Bronchial smooth muscle cell (primary cell): ENCODE measurements at places on chromosomes 16 and 17. TPM values are rescaled to one million over a fixed set of nuclear protein-coding genes. Genes with fewer than 3 reads are reported as not detected.

The CPHXL2 gene
- total RNA-seq, result not detected in 2 replicates

The FASN gene
- total RNA-seq, result 63.3 and 80.4 TPM in 2 replicates

The TNFRSF12A gene
- 49.5 and 111 TPM in 2 replicates for total RNA-seq

The DCXR gene
- total RNA-seq, result 25.1 and 30.3 TPM in 2 replicates

The RND2 gene
- 0.60 and 0.95 TPM in 2 replicates for total RNA-seq

The FBXW10 gene
- total RNA-seq, result under 0.01 TPM in 2 replicates

The MSLN gene
- not detected in 2 replicates for total RNA-seq

The CX3CL1 gene
- under 0.01 TPM in 1 of 2 replicates, not detected in the other for total RNA-seq

The SMIM5 gene
- not detected in 2 replicates for total RNA-seq

The TBC1D3I gene
- not detected in 2 replicates for total RNA-seq

The PYY gene
- 0.16 TPM in 1 of 2 replicates, not detected in the other for total RNA-seq

The CDR2 gene
- total RNA-seq, result 27.9 and 35.8 TPM in 2 replicates

The AXIN2 gene
- total RNA-seq, result 3.3 and 4.2 TPM in 2 replicates

The LITAFD gene
- not detected in 2 replicates for total RNA-seq

The RNF222 gene
- total RNA-seq, result not detected in 2 replicates

The CDC6 gene
- 0.94 and 1.7 TPM in 2 replicates for total RNA-seq

The TSPAN10 gene
- total RNA-seq, result 0.86 and 3.3 TPM in 2 replicates

The DNAAF8 gene
- total RNA-seq, result 0.63 and 0.94 TPM in 2 replicates

The KRTAP3-2 gene
- not detected in 2 replicates for total RNA-seq

The CCL16 gene
- not detected in 2 replicates for total RNA-seq

The TMEM92 gene
- 0.09 and 0.16 TPM in 2 replicates for total RNA-seq

The TNFRSF13B gene
- total RNA-seq, result 0.09 TPM in 1 of 2 replicates, not detected in the other

The PIPOX gene
- total RNA-seq, result 2.2 and 3.0 TPM in 2 replicates

The CNTD1 gene
- 0.16 and 0.94 TPM in 2 replicates for total RNA-seq

The ZSCAN10 gene
- not detected in 2 replicates for total RNA-seq
